ENCODE measurements at places on chromosomes 3 and 15. TPM values are rescaled to one million over a fixed set of nuclear protein-coding genes. Genes with fewer than 3 reads are reported as not detected.

DNA sequence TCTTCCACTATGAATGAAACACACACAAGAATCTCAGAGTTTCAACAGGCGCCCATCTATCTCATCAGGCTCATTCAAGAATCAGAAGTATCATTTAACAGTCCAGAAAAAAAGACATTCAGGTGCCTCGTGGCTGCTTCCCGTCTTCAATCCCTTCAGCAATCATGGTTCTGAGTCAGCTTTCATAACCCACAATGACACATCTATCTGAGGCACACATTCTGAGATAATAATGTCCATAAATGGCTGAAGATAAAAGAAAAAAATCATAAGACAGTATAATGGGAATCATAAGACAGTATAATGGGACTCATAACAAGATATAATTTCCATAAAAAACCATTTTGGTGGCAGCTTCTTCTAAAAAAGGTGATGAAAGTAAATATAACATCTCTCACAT is 52.4 kb downstream of the TNIK start:
- no peak for DNase-seq

DNA sequence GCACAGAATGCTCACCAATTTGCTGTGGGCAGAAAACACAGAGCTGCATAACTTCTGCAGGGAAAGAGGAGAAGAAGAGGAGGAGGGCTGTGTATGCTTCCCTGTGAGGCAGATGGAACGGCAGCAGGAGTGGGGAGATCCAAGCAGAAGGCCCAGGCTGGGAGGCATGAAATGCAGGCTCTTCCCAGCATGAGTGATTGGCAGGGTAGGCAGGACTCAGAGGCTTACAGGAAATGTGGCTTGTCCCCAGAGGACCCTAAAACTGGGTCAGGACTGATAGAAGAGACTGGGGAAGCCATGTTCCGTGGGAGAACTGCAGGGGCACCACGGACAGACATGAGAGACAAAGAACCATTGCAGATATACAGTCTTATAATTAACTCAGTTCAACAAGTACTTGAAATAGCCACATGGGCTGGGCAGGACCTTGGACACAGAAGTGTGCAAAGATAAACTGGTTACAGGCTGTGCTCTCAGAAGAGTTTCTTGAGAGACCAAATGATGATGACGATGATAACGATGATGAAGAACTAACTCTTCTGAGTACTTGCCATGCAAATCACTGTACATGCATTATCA is 286.9 kb downstream of the EPHB1 start:
- no peak for DNase-seq

DNA sequence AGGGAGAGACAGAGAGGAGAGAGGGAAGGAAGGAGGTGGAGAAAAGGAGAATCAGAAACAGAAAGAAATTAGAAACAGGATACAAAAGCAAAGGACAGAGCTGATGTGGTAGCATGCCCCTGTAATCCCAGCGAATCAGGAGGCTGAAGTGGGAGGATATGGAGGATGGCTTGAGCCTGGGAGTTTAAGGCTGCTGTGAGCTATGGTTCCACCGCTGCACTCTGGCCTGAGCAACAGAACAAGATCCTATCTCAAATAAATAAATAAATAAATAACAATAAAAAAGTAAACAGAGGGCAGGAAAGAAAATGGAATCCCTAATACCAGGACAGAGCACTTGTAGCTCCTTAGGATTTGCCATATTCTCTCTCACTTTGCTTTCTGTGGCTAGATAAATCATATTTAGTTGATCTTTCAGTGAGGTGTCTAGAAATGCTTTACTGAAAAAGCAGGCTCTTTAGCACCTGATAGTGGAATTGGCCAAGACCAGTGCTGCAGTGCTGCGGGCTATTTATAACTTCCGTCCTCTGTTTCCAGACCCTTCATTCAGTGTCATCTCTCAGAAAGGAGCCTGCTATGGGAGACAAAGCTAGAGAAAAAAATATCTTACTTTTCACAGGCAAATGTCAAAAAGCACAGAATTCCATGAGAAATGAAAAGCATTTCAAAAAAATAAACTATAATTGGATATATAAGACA is 20.0 kb upstream of the SLC28A2 start:
- no peak for DNase-seq

DNA sequence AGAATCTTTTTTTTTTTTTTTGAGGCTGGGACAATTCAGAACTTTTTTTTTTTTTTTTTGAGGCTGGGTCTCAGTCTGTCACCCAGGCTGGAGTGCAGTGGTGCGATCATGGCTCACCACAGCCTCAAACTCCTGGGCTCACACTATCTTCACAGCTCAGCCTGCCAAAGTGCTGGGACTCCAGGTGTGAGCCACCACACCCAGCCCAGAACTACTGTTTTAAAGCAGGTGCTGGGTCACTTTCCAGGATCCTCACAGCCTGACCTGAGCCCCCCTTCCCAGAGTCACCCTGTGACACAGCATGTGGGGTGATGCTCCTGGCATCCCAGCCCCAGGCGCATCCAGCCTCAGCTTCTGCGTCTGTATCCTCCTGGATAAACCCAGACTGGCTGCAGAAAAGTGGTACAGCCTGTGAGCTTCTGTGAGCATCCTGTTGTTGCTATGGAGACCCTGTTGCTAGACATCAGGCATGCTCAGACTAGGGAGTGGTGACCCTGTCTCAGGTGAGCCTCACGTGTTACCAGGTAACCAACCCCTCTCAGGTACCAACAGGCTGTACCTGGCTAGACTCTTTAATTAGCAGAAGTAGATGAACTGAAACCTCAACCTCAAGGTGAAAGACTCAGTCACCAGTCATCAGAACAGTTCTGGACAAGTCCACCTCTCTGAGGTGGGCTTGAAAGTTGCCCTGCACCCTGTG is 15.0 kb downstream of the KLF13 start:
- DNase-seq = no peak

DNA sequence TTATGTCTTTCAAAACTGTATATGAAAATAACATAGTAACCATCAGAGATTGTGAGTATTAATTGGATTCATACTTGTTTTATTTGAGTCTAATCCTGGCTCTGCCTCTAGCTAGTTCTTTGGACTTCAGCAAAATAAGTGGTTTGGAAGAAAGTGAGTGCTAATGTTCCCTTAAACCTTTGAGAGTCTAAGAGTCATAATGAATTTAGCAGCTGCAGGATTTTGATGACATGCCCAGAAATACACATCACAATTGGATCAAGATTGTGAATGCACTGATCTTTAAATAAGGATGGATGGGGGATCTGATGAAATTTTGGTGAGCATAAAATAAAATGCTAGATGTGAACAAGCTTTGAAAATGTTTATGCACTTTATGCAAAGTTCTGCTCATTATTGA is 79.9 kb upstream of the FAM98B start:
- no peak for DNase-seq

DNA sequence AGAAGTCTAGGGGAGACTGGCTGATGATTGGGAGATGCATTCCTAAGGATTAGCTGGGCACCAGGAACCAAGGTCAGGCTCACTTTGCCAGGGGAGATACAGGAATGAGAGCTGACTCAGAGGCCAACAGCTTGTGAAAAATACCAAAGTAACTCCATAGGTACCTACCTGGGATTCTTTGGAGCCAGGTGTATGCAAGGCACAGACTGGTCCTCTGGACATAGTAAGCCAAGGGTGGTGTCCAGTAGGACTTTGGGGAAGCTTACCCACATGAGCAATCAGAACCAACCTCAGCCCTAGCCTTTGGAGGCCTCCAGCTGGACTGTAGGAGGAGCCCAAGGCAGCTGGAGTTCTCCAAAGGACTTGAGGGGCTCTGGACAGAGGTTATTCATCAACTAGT is 47.5 kb downstream of the CRYGS start:
- DNase-seq = no peak

- no peak for DNase-seq
Measured at GRCh38 chr3:55147406-55147805, 219.5 kb upstream of the LRTM1 start.

DNA sequence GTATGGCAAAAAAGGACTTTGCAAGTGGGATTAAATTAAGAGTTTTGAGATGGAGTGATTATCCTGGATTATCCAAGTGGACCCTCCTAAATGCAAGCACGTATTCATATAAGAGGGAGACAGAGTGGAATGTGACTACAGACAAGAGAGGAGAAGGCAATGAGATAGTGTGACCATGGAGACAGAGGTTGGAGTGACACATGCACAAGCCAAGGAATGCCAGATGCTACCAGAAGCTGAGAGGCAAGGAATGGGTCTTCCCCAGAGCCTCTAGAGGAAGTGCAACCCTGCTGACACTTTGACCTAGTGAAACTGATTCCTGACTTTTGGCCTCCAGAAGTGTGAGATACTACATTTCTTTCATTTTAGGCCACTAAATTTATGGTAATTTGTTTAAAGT is 117.2 kb downstream of the UACA start:
- DNase-seq = no peak

DNA sequence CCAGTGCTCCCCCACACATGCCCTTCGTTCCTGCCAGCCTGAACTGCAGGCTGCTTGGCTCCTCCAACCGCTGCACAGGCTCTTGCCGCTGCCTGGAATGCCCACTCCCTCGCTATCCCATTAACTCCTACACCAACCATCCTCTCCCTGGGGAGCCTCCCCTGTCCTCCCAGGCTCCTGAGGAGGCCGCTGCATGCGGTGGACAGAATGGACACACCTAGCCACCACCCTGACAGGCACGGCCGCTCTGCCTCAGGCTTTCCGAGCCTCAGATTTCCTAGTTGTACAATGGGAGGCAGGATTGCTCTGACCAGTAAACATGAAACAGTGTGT is 2.3 kb downstream of the PLXNB1 start:
- no peak for DNase-seq

GRCh38 chr15:62553911-62554563 is 389.0 kb upstream of the C2CD4B start:
- no peak for DNase-seq

The SEMA3F gene
- total RNA-seq = 29.3 TPM

The DOCK3 gene
- total RNA-seq = 6.2 TPM

The CELSR3 gene
- total RNA-seq = 1.5 TPM

The PPIP5K1 gene
- total RNA-seq = 74.8 TPM

Data from sciatic nerve (tissue), 2 donors.